ENCODE measurements at places on chromosomes 5 and 9. TPM values are rescaled to one million over a fixed set of nuclear protein-coding genes. Genes with fewer than 3 reads are reported as not detected.

The PRPF4 gene
- 17.7 TPM for polyA plus RNA-seq

The IL5 gene
- polyA plus RNA-seq: not detected

The FAM221B gene
- not detected for polyA plus RNA-seq

The NUTM2G gene
- not detected for polyA plus RNA-seq

The GRXCR2 gene
- polyA plus RNA-seq: not detected

The RIGI gene
- polyA plus RNA-seq: 14.9 TPM

The TIMD4 gene
- 0.43 TPM for polyA plus RNA-seq

The CRHBP gene
- not detected for polyA plus RNA-seq

The SV2C gene
- polyA plus RNA-seq: not detected

The ARHGAP26 gene
- 43.7 TPM for polyA plus RNA-seq

The NR6A1 gene
- not detected for polyA plus RNA-seq

The GABRA6 gene
- polyA plus RNA-seq: not detected

The SPATA9 gene
- polyA plus RNA-seq: 1.6 TPM

The ST6GALNAC6 gene
- polyA plus RNA-seq: 94.1 TPM

The IRX2 gene
- not detected for polyA plus RNA-seq

The PCDH1 gene
- polyA plus RNA-seq: 19.0 TPM

The REXO4 gene
- polyA plus RNA-seq: 6.9 TPM

The GTF2H2 gene
- polyA plus RNA-seq: 10.7 TPM

The IFNK gene
- polyA plus RNA-seq: not detected

The GADD45G gene
- not detected for polyA plus RNA-seq

The SPINK6 gene
- polyA plus RNA-seq: not detected

The IFNA13 gene
- polyA plus RNA-seq: not detected

The SHROOM1 gene
- 1.4 TPM for polyA plus RNA-seq

The SPAAR gene
- polyA plus RNA-seq: not detected

The AQP7 gene
- polyA plus RNA-seq: not detected

The ZMAT2 gene
- 83.7 TPM for polyA plus RNA-seq

The CDKN2B gene
- 0.50 TPM for polyA plus RNA-seq

The GCNT4 gene
- not detected for polyA plus RNA-seq

The PCDHGB2 gene
- polyA plus RNA-seq: not detected

The C5orf46 gene
- not detected for polyA plus RNA-seq

The TAF11L10 gene
- not detected for polyA plus RNA-seq

The C5orf58 gene
- 1.9 TPM for polyA plus RNA-seq

The MYO10 gene
- polyA plus RNA-seq: not detected

The CD274 gene
- polyA plus RNA-seq: 2.4 TPM

The ARPC5L gene
- polyA plus RNA-seq: 202 TPM

The PTGES gene
- polyA plus RNA-seq: not detected

The ITK gene
- 71.9 TPM for polyA plus RNA-seq

The GLE1 gene
- 49.3 TPM for polyA plus RNA-seq

The CDHR2 gene
- not detected for polyA plus RNA-seq

The UBAP1 gene
- 44.7 TPM for polyA plus RNA-seq

The NPR3 gene
- polyA plus RNA-seq: 0.04 TPM

The MCCC2 gene
- polyA plus RNA-seq: 25.1 TPM

The PCDHGA5 gene
- not detected for polyA plus RNA-seq

The RNF44 gene
- polyA plus RNA-seq: 2.0 TPM

The KCNV2 gene
- polyA plus RNA-seq: not detected

The GALNT12 gene
- polyA plus RNA-seq: 4.2 TPM

The RABGAP1 gene
- polyA plus RNA-seq: 14.0 TPM

The C5orf15 gene
- 30.0 TPM for polyA plus RNA-seq
